Activated T-helper 2 cell treated with anti-CD3 and anti-CD28 coated beads, Interferon-gamma antibody, Interleukin-2, Interleukin-4, amounts not matched to agents 10 μg/mL and 5 μg/mL and 100 μg/mL, durations not matched to agents 14 hours and 24 hours and 36 hours (primary cell): ENCODE measurements at places on chromosomes 3 and 15. TPM values are rescaled to one million over a fixed set of nuclear protein-coding genes. Genes with fewer than 3 reads are reported as not detected.

GRCh38 chr3:193997228-193998122, 138.5 kb upstream of the HES1 start:
- peaks cover 58% of the 10 kb centered on the region for H3K27me3 ChIP-seq
- DNase-seq = no peak
- no peaks in the 10 kb centered on the region for H3K36me3 ChIP-seq
- H3K4me3 ChIP-seq = no peak overlapping the region
- peaks cover 2% of the 10 kb centered on the region for H3K4me1 ChIP-seq

- DNase-seq = no peak
- H3K27me3 ChIP-seq = no peaks in the 10 kb centered on the region
- H3K27ac ChIP-seq = no peak overlapping the region
- peaks cover 43% of the 10 kb centered on the region for H3K4me1 ChIP-seq
Measured at GRCh38 chr3:4856986-4857385, 122.3 kb upstream of the BHLHE40 start.

DNA sequence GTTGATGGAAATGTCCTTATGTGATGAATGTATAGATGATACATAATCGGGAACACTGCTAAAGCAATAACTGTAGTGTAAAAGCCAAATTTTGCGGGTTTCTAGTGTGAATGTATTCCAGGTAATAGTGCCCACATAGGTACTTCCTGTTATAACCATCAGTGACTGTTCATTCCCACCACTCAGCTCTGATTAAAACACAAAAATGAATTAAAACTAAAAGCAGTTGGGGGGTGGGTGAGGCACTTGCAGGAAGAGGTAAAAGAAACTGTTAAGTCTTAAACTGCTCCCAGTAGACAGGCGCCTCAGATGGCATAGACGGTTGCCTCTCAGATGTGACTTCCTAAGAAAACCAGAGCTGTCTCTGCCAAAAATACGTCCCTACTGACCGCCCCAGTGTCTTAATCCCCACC, 893 bp upstream of the MTHFS start:
- no peak for DNase-seq
- H3K36me3 ChIP-seq = peaks cover 31% of the 10 kb centered on the region
- H3K27me3 ChIP-seq = no peaks in the 10 kb centered on the region
- H3K4me1 ChIP-seq = peaks cover 51% of the 10 kb centered on the region
- peak overlapping the region; percentile 83 for H3K4me3 ChIP-seq

GRCh38 chr15:78625606-78626280, 4.9 kb upstream of the CHRNA3 start:
- H3K27me3 ChIP-seq = peaks cover 38% of the 10 kb centered on the region
- no peak overlapping the region for H3K27ac ChIP-seq
- no peaks in the 10 kb centered on the region for H3K36me3 ChIP-seq
- H3K4me3 ChIP-seq = no peak overlapping the region
- peaks cover 3% of the 10 kb centered on the region for H3K4me1 ChIP-seq

GRCh38 chr3:28122227-28122626, 119.2 kb upstream of the CMC1 start:
- no peaks in the 10 kb centered on the region for H3K36me3 ChIP-seq
- H3K27me3 ChIP-seq = peaks cover 7% of the 10 kb centered on the region
- no peak for DNase-seq
- peaks cover 1% of the 10 kb centered on the region for H3K4me1 ChIP-seq
- no peak overlapping the region for H3K4me3 ChIP-seq
- H3K27ac ChIP-seq = no peak overlapping the region

DNA sequence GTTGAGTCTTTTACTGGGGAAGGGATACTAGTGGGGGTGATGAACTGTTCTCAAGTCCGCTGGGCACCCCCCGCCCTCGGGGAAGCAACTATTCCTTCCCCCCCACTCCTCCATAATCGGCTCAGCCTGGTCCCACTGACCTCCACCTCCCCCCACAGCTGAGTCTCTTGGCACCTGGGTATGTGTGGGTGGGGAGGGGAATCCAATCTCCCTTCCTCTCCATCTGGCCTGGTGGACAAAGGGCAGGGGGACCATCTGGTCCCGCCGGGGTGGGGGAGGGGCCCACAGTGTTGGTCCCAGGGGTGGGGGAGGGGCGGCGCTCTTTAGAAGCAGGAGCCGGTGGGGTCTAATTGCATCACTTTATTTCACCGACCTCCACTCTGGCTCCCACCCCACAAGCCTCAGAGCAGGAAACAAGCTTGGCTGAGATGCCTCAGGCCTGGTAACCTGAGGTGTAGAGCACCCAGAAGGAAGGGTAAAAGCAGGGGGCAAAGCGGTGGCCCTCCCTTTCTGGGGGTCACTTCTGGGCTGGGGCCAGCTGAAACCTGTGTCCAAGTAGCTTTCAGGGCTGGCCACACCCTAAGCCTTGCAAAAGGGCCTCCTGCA, 1.0 kb upstream of the PCBP4 start:
- peaks cover 5% of the 10 kb centered on the region for H3K4me1 ChIP-seq
- no peaks in the 10 kb centered on the region for H3K27me3 ChIP-seq
- peaks cover 6% of the 10 kb centered on the region for H3K36me3 ChIP-seq
- H3K27ac ChIP-seq = peak overlapping the region; percentile 49
- DNase-seq = no peak
- H3K4me3 ChIP-seq = peak overlapping the region; percentile 85

DNA sequence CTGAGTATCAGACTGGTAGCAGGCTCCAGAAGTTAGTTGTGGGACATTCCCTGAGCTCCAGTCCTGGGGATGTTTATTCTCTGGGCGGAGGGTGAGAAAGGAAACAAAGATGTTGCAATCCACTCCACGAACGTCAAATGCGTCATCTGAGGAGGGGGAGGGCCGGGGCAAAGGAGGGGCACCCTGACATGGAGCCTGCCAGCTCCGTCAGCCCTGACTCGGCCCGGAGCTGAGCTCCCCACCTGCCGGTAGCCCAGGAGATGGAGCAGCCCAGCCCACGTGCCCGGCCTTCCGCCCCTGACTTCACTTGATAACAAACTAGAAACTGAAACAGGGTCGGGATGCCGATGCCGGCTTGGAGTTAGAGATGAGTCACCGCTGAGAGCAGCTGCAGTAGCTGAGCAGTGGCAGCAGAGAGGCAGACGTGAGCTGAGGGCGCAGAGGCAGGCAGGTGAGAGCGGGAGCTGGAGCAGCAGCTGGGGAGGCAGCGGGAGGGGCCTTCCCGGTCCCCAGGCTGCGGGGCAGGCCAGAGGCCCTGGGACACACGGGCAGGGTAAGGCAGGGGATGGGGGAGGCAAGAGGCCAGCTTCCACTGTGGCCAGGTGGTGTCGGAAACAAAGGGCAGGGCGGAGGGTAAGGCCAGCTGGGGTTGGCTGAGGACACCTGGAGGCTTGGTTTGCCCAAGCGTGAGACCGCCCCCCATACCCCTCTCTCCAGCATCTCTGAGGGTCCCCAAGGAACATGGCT, at the start of gene ISG20:
TSS of gene ISG20 (plus strand) at position 391 of the 747 bp plus-strand sequence. CDS start at position 742, 351 bp downstream.
- peak within 1 kb of the TSS; percentile 94 for H3K27ac ChIP-seq
- H3K36me3 ChIP-seq = peaks cover 57% of the 10 kb centered on the region
- H3K4me3 ChIP-seq = peak within 1 kb of the TSS; percentile 85
- H3K27me3 ChIP-seq = no peaks in the 10 kb centered on the region
- peak; percentile 96 for DNase-seq

- H3K4me1 ChIP-seq = peaks cover 24% of the 10 kb centered on the region
- no peaks in the 10 kb centered on the region for H3K27me3 ChIP-seq
- no peak for DNase-seq
- no peak overlapping the region for H3K27ac ChIP-seq
- no peak overlapping the region for H3K4me3 ChIP-seq
Measured at GRCh38 chr3:183583331-183584245, 28.1 kb upstream of the KLHL6 start.

GRCh38 chr3:11757929-11758328, 88.8 kb downstream of the TAMM41 start:
- H3K27ac ChIP-seq = no peak overlapping the region
- no peaks in the 10 kb centered on the region for H3K4me1 ChIP-seq
- H3K27me3 ChIP-seq = no peaks in the 10 kb centered on the region
- H3K4me3 ChIP-seq = no peak overlapping the region
- DNase-seq = no peak

DNA sequence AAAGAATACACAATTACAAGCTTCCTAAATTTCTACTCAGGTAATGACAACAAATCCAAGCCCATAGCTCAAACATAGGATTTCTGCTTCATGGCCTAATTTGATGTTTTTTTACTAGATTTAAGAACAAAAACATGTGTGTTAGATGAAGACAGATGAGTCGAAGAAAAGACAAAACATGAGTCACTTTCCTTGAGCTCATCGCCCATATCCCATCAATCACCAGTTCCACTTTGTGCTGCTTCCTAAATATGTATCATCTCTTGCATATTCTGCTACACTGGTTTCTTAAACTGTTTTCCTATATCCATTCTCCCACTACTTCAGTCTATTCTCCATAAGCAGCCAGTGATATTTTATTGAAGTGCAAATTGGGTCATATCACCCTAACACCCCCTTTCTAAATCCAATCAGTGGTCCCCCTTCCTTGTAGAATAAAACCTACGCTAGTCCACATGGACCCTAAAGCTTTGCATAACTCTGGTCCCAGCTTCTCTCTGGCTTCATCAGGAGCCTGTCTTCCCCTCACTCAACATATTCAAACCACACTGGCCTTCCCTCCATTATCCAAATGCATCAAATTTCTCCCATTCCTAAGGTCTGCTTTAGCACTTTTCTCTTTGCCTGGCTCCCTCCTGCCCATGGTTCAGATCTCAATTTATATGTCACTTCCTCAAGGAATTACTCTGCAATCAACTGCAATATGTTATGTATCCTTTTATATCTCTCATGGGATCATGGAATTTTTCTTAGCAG, 1033.9 kb downstream of the FHIT start:
- H3K27ac ChIP-seq = no peak overlapping the region
- DNase-seq = no peak
- no peaks in the 10 kb centered on the region for H3K4me1 ChIP-seq
- H3K36me3 ChIP-seq = no peaks in the 10 kb centered on the region

DNA sequence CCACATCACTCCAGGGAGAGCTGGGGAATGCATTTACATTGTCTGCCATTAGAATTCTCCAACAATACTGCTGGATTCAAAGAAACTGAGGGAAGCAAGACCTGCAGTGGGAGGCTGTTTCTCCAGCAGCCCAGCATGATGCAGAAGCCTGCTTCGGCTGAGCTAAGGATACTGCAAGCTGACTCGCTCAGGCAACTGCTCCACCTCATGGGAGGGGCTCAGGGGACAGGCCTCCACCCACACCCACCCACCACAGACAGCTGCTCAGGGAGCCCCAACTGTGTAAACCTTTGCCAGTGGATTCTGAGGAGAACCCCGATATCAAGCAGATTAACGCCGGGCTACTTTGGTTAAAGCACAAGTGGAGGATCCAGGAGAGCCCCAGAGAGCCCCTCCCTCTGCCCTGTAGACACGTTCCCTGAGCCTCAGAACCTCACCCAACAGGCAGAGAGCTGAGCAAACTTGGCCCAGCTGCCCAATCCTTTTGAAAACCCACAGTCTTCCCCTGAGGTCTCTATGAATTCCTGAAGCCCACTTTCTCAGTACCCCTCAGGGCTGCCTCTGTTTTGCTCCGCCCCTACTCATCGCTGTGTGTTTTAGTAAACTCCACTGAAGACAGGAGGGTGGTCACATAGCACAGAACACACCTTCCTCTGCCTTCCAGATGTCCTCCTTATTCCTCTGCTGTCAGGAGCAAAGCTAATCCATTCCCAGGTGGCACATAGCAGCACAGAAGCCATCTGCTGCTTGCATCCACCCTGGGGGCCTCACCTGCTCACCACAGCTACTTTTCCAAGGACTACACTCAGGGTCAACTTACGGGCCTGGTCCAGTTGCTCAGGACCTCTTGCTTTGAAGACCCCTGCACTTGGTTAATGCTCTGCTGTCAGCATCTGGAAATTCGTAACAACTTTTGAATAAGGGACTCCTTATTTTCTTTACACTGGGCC, 269.0 kb downstream of the ABHD5 start:
- DNase-seq = no peak
- H3K4me3 ChIP-seq = no peak overlapping the region
- H3K27me3 ChIP-seq = peaks cover 19% of the 10 kb centered on the region

DNA sequence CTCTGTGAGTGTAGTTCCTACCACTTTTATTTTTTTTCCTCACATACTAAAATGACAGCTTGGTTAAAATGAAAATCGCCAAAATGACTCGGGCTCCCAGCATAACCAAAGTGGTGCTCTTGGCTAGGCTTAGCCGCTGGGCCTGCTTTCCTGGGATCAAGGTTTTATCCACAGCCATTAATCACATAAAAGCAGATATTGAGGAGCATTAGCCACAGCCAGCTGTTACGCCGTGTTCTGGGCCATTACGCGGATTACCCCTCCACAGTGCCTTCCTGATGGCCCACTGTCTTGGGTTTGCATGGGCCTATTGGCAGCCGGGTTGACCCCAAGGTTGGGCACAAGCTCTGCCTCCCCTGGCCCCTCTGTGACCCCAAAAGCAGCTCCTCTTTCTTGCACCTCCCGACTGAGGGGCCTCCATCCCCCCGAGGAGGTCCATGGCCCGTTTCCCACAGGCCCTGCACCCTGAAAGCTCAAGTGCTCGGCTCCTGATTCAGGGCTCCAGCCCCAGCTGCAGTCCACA, 30.4 kb upstream of the TRPM1 start:
- no peaks in the 10 kb centered on the region for H3K36me3 ChIP-seq
- no peak overlapping the region for H3K27ac ChIP-seq
- H3K27me3 ChIP-seq = peaks cover 7% of the 10 kb centered on the region
- no peaks in the 10 kb centered on the region for H3K4me1 ChIP-seq
- H3K4me3 ChIP-seq = no peak overlapping the region

STRIT1 gene
- not detected in 2 replicates for total RNA-seq

CCR8 gene
- 11.3 and 12.2 TPM in 2 replicates for total RNA-seq

DNASE1L3 gene
- total RNA-seq = not detected in 2 replicates

PLCL2 gene
- 12.5 and 12.8 TPM in 2 replicates for total RNA-seq

PATL2 gene
- 15.3 and 16.9 TPM in 2 replicates for total RNA-seq

DMXL2 gene
- total RNA-seq = 2.6 and 3.2 TPM in 2 replicates

IREB2 gene
- total RNA-seq = 97.8 and 101 TPM in 2 replicates
